Activated T-helper 1 cell treated with Interleukin-2 at 50 U/mL for 16 hours (primary cell): ENCODE measurements at places on chromosomes 5 and 9.

- DNase-seq: no peak
Measured at GRCh38 chr5:172941067-172941516, 18.1 kb upstream of the RPL26L1 start.

DNA sequence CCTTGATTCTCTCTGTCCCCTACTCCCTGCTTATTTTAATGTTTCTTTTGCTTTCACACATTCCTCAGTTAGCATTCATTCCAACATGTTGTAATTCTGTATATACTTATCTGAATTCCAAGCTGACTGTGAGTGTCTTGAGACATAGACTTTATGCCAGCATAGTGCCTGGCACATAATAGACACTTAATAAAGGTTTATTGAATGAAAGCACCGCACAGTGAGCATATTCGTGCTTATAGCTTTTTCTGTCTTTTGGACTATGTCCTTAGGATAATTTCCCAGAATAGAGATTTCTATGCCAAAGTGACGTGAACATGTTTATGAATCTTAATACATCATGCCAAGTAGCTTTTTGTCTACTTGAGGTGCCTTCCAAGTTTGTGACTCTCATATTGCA lies 174.6 kb downstream of the CD180 start:
- no peak for DNase-seq

DNA sequence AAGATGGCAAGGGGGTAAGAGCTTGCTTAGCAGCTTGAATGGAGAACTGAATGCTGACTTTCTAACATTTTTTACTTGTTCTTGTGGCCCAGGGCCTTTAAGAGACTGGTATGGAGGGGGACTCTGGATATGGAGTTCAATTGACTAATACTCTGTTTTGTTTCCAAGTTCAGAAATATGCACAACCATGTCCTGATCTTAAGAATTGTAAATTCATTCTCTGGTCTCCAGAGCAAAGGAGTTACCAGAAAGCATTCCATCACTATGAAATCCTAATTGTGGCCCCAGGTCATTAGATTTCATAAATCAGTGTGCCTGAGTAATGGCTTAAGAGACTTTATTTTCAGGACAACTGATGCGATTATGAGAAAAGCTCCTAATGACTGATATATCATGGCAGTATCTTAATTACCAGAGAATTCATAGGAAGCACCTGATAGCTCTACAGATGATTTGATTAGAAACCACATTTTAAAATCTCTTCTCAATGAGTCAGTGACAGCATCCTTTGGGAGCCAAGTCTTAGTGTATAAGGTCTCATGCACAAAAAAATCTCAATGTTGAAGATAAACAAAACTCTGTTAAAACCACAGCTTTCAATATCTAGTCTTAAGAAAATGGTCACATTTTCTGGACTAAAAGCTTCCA lies 613.6 kb upstream of the KLF4 start:
- no peak for DNase-seq

- DNase-seq: no peak
Measured at GRCh38 chr5:56964173-56964572, 12.2 kb upstream of the MIER3 start.

- no peak for DNase-seq
Measured at GRCh38 chr9:94767331-94768072, 41.0 kb downstream of the AOPEP start.

DNA sequence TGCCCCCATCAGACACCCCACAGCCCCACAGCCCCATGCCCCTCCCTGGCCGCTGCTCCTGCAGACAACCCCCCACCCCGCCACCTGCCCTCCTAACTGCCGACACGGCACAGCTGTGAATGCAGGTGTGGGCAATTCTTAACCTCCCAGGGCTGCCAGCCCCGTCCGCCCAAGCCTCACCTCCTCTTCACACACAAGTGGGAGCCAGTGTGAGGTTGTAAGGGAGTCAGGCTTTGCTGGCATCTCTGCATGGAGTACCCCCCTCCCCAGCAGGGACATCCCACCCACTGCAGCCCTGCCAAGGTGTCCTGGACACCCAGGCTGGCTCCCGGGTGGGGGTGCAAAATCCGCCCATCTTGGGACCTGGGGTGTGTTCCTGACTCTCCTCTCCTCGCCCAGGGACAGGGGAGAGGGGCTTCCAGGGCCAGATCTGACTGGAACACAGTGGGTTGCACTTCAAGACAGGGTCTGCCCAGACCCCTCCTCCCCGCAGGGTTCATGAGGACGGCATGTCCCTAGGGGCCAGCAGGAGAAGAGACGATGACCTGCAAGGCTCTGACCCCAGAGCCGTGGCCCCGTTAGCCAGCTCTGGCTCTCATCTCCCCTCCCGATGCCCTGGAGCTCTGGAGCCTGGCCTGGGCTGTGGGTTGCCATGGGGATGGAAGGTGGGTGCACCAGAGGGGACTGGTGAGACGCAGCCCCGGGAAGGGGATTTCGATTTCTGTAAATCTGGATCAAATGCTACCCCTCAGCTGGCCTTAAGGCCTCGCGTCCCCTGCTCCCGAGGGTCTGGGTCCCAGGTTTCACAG lies 34.4 kb downstream of the SARDH start:
- no peak for DNase-seq

GRCh38 chr5:36613771-36614656 lies 7.6 kb downstream of the SLC1A3 start:
- no peak for DNase-seq

GRCh38 chr9:136092353-136092650 lies 2.8 kb downstream of the NACC2 start:
- no peak for DNase-seq

DNA sequence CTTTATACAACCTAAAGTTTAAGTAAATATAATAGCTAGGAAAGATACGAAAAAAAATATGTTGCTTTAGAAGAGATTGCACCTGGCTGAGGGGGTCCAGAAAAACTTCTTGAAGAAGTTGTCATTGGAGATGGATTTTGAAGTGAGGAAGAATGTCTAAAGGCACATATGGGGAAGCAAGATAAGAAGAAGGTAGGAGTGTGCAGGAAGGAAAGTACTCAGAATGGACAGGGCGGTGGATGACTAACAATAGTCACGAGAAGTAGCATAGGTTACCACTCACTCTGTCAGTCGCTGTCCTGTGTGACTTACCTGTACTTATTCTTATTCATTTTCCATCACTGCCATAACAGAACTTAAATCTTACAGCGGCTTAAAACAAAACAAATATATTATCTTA lies 251.6 kb downstream of the GRIA1 start:
- no peak for DNase-seq

GRCh38 chr5:103744159-103744558 lies 181.6 kb upstream of the NUDT12 start:
- no peak for DNase-seq

GRCh38 chr5:143657647-143658285 lies 154.2 kb upstream of the HMHB1 start:
- DNase-seq: no peak

GRCh38 chr5:107799306-107799705 lies 128.6 kb upstream of the EFNA5 start:
- no peak for DNase-seq

- DNase-seq: no peak
Measured at GRCh38 chr9:138016406-138017187, 139.0 kb downstream of the CACNA1B start.

GRCh38 chr9:105037139-105037538 lies 109.2 kb upstream of the ABCA1 start:
- no peak for DNase-seq

DNA sequence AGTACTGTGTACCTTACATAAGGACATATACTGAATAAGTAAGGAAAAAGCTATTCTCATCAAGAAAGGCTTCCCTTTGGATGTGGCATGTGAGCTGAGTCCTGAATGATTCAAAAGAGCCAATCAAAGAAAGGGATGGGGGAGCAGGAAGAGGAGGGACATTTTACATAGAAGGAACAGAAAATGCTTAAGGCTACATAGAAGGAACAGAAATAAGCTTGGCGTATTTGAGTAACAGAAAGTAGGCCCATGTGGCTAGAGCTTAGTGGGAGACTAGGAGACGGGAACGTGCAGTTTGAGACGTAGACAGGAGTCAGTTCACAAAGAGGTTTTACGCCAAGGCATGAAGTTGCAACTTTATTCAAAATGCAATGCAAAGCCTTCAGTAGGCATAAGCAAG lies 126.3 kb downstream of the CEMIP2 start:
- DNase-seq: no peak

DNA sequence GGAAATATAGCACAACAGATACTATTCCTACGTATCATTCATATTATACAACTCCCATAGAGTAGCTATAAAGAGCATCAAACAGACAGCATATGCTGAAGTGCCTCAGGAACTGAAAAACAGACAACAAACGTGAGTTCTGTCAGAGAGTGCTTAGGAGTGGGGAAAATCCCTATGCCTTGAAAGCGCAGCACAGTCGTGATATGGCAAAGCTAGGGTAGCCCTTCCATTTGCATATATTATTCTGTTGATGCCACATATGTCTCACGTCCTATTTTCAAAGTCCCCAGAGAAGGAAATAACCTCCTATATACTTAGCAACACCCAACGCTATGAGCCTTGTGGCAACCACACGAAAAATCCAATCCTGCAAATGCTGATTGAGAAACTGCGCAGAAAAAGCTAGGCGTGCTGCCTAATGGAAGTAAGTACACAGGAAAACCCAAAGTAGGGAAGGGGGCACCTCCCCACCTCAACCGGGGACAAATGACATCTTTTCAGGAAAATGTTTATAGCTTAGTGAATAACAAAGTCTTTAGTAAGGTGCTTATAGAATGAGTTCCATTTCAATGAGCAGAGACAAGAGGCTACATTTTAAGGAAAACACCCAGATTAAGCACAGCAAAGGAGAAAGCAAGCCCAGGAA lies 105.1 kb downstream of the MED10 start:
- no peak for DNase-seq

DNA sequence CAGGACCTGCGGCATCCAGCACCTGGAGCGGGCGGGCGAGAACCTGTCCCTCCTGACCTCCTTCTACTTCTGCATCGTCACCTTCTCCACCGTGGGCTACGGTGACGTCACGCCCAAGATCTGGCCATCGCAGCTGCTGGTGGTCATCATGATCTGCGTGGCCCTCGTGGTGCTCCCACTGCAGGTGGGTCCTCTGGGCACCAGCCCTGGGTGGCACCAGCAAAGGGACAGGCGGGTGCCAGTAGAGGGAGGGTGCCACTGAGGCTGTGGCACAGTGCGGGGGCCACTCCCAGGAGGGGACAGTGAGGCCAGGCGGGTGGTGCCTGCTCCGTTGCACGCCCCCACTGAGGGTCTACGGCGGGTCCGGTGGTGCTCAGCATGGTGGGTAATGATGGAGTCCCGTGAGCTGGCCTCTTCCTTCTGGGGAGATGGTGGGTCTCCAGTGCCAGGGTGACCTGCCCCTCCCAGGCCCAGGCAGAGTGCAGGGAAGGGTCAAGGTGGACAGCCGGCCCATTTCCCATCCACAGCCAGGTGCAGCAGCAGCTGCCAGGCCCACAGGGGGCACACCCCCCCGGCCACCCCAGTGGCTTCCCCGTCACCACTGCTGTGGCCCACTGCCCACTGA lies 57.8 kb downstream of the KCNT1 start:
- DNase-seq: no peak

DNA sequence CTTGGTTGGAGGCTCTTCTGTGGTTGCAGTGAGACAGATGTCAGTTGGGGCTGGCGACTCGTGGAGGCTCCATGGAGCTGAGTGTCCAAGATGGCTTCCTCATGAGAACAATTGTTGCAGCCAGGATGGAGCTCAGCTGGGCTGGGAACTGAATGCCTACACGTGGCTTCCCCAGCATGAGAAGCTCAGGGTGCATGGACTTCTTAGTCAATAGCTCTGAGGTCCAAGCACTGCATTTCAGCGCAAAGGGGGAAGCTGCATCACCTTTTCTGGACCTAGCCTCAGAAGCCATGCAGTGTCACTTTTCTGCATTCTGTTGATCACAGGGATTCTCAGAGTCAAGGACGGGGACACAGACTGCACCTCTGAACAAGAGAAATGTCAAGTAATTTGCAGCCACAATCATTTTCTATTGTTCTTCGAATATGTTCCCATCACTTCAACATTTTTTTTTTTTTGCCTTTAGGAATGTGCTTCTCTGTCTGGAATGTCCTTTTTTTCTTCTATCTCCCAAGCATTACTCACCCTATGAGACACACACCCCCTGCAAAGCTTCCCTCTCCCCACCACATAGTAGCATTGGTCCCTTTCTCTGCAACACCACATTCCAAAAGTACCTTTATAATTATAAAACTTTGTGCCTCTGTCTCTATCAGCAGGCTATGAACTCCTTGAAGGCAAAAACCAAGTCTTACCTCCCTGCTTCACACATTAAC lies 57.5 kb upstream of the STK32A start:
- no peak for DNase-seq

- DNase-seq: no peak
Measured at GRCh38 chr5:97388794-97389193, 205.7 kb upstream of the RIOK2 start.

GRCh38 chr9:92664394-92665152 lies 5.4 kb downstream of the IPPK start:
- no peak for DNase-seq

GRCh38 chr9:112831969-112832368 lies 58.7 kb downstream of the SLC46A2 start:
- DNase-seq: no peak

GRCh38 chr5:169219961-169220360 lies 81.0 kb downstream of the SLIT3 start:
- no peak for DNase-seq

DNA sequence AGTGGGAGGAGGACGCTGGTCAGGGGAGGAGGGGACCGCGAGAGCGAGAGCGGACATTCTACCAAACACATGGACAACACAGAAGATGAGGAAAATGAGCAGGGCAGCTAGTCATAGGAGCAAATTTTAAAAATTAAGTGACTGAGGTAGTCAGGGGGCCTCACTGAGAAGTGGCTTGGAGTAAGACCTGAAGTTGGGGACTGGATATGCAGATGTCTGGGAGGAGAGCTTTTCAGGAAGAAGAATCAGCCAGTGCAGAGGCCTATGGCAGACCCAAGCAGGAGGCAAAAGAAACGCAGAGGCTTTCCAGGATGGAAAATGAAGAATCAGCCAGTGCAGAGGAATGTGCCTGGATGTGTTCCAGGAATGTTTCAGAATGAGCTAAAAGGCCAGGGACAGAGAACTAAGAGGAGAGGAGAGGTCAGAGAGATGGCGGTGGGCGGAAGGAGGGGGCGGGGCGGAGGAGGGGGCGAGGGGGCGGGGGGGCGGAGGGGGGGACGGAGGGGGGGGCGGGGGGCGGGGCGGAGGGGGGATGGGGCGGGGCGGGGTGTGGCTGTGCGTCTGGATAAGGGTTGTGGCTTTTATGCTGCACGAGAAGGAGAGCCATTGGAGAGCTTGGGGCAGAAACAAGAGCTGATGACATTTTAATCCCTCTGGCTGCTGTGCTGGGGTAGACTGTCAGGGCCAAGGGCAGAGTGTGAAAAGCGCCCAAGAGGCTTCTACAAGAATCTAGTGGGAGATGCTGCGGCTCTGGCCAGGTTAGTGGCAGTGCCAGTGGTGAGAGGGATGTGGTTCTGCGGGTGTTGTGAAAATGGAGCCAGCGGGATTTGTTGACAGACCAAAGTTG lies 129.6 kb downstream of the KCNIP1 start:
- DNase-seq: no peak
